Psoas muscle (tissue), 8 donors: ENCODE measurements at places on chromosomes 2 and 18. TPM values are rescaled to one million over a fixed set of nuclear protein-coding genes. Genes with fewer than 3 reads are reported as not detected.

- no peak overlapping the region for H3K4me3 ChIP-seq
- H3K27me3 ChIP-seq, result no peaks in the 10 kb centered on the region
- no peaks in the 10 kb centered on the region for H3K36me3 ChIP-seq
- DNase-seq, result no peak
Observed at GRCh38 chr2:107809835-107810234, 16.9 kb upstream of the RGPD4 start.

DNA sequence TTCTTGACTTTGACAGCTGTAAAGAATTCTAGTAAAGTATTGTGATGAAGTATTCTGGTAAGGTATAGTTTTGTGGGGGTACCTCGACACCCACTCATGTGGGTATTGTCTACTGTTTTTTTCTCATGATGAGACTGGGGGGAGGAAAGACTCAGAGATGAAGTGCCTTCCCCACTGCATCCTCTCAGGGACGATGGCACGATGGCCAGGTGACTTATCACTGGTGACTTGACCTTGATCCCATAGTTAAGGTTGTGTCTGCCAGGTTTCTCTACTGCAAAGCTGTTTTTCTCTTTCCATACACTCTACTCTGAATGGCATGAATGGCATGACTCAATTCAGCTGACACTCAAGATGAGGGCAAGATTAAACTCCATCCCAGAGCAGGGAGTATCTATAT is 936 bp upstream of the CCDC68 start:
- no peak for DNase-seq
- no peak overlapping the region for H3K4me3 ChIP-seq
- H3K27me3 ChIP-seq, result peaks cover 9% of the 10 kb centered on the region
- no peak overlapping the region for H3K27ac ChIP-seq
- no peaks in the 10 kb centered on the region for H3K36me3 ChIP-seq

DNA sequence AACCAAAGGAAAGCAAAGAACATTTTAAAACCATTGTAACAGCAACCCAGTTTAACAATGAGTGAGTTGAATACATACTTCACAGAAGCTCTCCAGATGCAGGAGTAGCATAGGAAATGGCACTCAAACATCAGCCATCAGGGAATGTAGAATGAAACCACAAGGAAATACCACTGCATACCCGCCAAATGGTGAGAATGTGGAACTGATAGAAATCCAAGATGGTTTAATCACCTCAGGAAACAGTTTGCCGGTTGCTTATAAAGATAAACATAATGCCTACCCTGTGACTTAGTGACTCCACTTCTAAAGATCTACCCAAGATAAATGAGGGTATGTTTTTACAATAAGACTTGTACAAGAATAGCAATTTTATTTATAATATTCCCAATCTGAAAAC is 132.0 kb downstream of the GALNT1 start:
- H3K27ac ChIP-seq, result no peak overlapping the region
- no peaks in the 10 kb centered on the region for H3K4me1 ChIP-seq
- peaks cover 2% of the 10 kb centered on the region for H3K36me3 ChIP-seq
- DNase-seq, result no peak
- H3K27me3 ChIP-seq, result no peaks in the 10 kb centered on the region

DNA sequence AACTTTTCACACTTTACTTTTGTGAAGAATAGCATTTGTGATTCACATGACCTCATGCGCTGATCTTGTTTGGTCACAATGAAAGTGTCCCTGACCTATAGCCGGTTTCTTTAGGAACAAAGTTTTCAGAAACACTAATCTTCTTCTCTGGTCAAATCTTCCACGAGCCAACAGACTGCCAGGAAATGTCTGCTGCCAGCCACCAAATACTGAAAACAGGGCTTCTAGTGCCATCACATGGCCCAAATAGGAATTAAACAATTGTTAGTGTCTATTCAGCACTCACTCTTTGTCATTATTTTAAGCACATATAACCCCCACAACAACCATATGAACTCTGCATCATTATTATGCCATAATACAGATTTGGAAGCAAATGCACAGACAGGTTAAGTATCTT is 286.5 kb upstream of the SYT4 start:
- no peak overlapping the region for H3K4me3 ChIP-seq
- no peaks in the 10 kb centered on the region for H3K27me3 ChIP-seq
- no peak for DNase-seq
- H3K36me3 ChIP-seq, result no peaks in the 10 kb centered on the region

DNA sequence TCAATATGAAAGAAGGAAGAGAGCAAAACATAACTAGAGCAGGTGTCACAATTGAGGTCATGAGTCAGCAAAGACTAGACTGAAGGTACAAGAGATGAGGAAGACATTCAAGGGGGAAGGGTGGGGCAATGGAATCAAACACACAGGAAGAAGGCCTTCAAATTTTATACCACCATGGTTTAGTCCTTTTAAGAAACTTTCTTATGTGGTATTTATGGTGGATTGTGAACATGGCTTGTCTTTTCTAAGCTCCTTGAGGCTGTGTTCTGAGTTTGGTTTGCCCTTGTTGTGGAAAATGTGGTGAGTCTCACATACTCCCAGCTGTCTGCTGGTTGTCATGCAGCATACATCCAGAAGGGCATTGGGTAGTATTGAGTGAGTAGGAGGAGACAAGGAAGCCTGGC is 62.1 kb downstream of the NABP1 start:
- H3K36me3 ChIP-seq, result no peaks in the 10 kb centered on the region
- H3K4me1 ChIP-seq, result no peaks in the 10 kb centered on the region
- H3K4me3 ChIP-seq, result no peak overlapping the region
- DNase-seq, result no peak
- H3K27ac ChIP-seq, result no peak overlapping the region

GRCh38 chr2:128477891-128478290 is 159.2 kb upstream of the HS6ST1 start:
- H3K27me3 ChIP-seq, result no peaks in the 10 kb centered on the region
- no peaks in the 10 kb centered on the region for H3K36me3 ChIP-seq
- H3K4me3 ChIP-seq, result no peak overlapping the region
- no peak overlapping the region for H3K27ac ChIP-seq

DNA sequence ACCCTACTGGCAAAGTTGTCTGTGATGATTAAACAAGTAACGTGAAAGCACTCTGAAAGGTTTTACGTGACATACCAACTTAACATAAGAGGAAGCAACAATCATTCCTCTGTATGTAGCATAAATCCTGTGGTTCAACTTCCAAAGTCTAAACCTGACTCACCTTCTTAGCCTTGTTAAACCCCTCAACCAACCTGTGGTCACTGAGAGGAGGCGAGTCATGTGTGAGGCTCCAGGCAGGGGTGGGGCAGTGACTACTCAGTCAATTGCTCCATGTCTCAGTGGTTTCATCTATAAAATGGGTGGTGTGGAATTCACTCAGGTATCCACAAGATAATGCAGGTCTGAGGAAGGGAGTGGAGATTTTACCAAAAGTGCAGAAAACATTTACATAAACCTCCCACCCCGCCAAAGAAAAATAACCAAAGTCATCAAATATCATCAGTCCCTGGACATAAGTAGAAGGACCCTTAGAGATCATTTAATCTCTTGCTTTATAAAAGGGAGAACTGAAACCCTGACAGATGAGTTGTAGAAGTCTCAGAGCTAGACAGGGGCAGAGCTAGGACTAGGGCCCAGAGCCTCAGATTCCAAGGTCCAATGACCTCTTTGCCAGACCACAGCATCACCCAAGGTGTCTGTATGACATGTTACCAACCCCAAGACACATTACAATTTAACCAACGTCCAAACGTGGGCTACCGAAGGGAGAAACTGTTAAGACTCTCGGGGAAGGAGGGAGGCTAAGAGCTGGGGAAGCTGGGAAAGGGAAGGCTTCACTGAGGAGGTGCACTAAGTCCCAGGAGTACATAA is 3.7 kb upstream of the PCBP1 start:
- no peaks in the 10 kb centered on the region for H3K27me3 ChIP-seq
- H3K36me3 ChIP-seq, result peaks cover 3% of the 10 kb centered on the region
- peaks cover 22% of the 10 kb centered on the region for H3K4me1 ChIP-seq
- peak overlapping the region; percentile 100 for H3K27ac ChIP-seq

GRCh38 chr2:231686192-231687100 is 21.9 kb upstream of the PTMA start:
- no peaks in the 10 kb centered on the region for H3K27me3 ChIP-seq
- H3K4me3 ChIP-seq, result no peak overlapping the region
- H3K4me1 ChIP-seq, result peaks cover 13% of the 10 kb centered on the region
- no peaks in the 10 kb centered on the region for H3K36me3 ChIP-seq
- no peak overlapping the region for H3K27ac ChIP-seq

DNA sequence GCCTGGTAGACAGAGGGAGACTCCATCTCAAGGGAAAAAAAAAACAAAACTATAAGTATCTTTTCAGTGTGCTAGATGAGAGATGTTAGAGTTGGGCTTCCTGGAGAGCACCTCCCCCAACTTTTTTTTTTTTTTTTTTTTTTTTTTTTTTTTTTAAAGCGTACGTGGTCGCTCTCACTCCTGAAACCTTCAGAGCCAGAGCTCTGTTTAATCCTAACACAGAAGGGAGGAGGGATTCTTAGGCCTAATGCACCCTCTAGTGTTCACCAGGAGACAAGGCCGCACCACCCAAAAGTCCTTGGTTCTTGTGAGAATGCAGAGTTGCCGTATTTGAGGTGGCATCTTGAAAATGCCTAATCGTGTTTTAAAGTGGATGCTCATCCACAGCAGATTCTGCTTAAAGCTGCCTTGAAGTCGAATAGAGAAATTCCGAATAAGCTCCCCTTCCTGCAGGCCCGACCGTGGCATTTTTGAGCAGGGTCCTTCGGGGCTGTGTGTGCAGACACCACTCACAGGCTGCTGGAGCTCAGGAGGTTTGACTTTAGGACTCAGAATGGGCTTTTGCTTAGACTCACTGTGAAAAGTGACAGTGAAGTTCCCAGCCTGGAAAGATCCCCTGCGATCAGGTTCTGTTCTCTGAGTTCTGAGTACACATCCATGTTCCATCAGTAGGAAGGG is 252.6 kb downstream of the AGAP1 start:
- no peak for DNase-seq
- H3K36me3 ChIP-seq, result no peaks in the 10 kb centered on the region
- H3K4me1 ChIP-seq, result peaks cover 16% of the 10 kb centered on the region
- no peaks in the 10 kb centered on the region for H3K27me3 ChIP-seq
- H3K4me3 ChIP-seq, result no peak overlapping the region

GRCh38 chr2:126798276-126799140 is 100.2 kb upstream of the TEX51 start:
- H3K4me1 ChIP-seq, result no peaks in the 10 kb centered on the region
- no peaks in the 10 kb centered on the region for H3K36me3 ChIP-seq

- no peaks in the 10 kb centered on the region for H3K36me3 ChIP-seq
- no peak overlapping the region for H3K27ac ChIP-seq
- peaks cover 5% of the 10 kb centered on the region for H3K27me3 ChIP-seq
- H3K4me3 ChIP-seq, result no peak overlapping the region
- H3K4me1 ChIP-seq, result no peaks in the 10 kb centered on the region
Observed at GRCh38 chr18:63951302-63951705, 2.2 kb downstream of the HMSD start.

DNA sequence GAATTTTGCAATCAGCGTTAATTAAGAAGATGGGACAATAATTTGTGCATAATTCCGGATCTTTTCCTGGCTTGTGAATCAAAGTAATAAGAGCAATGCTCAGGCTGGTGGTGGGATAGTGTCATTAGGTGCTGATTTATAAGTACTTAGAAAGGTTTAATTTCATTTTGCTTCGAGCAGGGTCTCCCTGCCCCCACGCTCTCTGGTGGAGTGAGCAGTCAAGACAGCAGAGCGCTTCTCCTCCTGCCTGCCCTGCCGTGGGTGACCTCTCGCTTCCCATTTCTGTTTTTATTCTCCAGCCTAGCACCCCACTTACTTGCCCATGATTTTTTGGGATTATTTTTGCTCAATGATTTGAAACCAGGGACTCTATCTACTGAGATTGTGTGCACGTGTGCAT is 7.1 kb downstream of the ASB18 start:
- DNase-seq, result no peak
- no peaks in the 10 kb centered on the region for H3K36me3 ChIP-seq
- H3K4me1 ChIP-seq, result peaks cover 12% of the 10 kb centered on the region
- no peak overlapping the region for H3K27ac ChIP-seq
- no peaks in the 10 kb centered on the region for H3K27me3 ChIP-seq
- H3K4me3 ChIP-seq, result no peak overlapping the region

GRCh38 chr2:134097740-134098139 is 156.1 kb upstream of the MGAT5 start:
- no peaks in the 10 kb centered on the region for H3K4me1 ChIP-seq
- H3K27me3 ChIP-seq, result no peaks in the 10 kb centered on the region
- H3K27ac ChIP-seq, result no peak overlapping the region
- no peak overlapping the region for H3K4me3 ChIP-seq
- H3K36me3 ChIP-seq, result no peaks in the 10 kb centered on the region

- H3K4me3 ChIP-seq, result no peak overlapping the region
- no peaks in the 10 kb centered on the region for H3K4me1 ChIP-seq
- H3K27ac ChIP-seq, result no peak overlapping the region
- no peak for DNase-seq
- H3K36me3 ChIP-seq, result no peaks in the 10 kb centered on the region
Observed at GRCh38 chr2:150528861-150529801, 41.7 kb upstream of the RND3 start.

DNA sequence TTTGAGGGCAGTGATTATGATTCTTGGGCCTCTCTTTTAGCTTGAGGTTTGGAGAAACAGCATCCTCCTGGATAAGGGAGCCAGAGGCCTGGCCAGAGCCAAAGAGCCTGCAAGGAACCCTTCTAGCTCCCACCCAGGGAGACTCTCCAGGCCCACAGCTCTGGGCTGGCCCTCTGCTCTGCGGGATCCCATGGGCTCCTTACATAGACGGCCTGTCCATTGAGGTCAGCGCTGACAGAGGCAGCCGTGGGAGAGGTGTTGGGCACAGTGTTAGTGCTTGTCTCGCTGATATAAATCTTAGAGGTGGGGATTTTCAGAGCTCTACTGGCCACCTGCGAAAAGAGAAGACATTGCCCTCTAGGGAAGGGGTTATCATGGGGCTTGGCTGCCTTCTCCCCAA is 67.2 kb downstream of the XDH start:
- peaks cover 3% of the 10 kb centered on the region for H3K27me3 ChIP-seq
- no peak for DNase-seq
- no peaks in the 10 kb centered on the region for H3K4me1 ChIP-seq
- no peak overlapping the region for H3K4me3 ChIP-seq
- no peaks in the 10 kb centered on the region for H3K36me3 ChIP-seq
- H3K27ac ChIP-seq, result no peak overlapping the region

The DPP10 gene
- total RNA-seq, result not detected

The DYSF gene
- total RNA-seq, result 123 TPM

The FAM136A gene
- total RNA-seq, result 20.0 TPM

The SLC19A3 gene
- 0.69 TPM for total RNA-seq

The GAREM2 gene
- total RNA-seq, result 1.2 TPM

The TMEM247 gene
- total RNA-seq, result not detected
